Activated naive CD4-positive, alpha-beta T cell (primary cell): ENCODE measurements at places on chromosomes 2 and 18.

DNA sequence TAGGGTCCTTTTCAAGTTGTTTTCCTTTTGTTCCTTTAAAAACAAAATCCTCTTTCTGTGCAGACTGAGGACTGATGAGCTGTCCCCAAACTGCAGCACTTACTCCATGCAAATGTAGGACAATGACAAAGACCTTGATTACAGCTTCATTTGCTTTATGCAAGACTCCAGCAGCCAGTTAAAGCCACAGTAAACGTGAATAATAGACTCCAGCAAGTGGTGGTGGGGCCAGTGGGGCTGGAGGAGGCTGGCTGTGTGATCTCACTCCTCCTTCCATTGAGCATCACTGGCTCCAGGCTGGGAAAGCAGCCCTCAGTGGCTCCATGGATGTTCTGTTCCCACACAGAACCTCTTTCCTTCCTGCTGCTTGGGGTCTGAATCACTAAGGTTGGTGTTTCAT lies 306.0 kb upstream of the CELF4 start:
- DNase-seq = no peak

DNA sequence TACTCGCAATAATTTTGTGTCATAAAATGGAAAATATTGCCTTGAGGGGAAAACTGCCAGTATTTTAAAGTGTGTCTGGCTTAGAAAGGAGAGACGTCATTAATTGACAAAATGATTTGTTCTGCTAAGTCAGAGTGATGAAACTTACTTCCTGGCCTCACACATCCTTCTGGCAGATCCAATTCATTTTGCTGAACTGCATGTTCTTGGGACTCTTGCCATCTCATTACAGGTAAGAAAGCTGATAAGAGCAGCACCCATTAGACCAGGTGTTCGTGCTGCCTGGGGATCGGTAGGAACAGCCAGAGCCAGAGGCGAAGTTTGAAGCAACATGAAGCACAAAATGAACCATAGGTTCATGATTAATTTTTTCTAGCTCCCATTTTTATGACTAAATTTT lies 38.0 kb downstream of the KCNE4 start:
- DNase-seq = no peak

GRCh38 chr2:3739313-3739712 lies 35.9 kb downstream of the DCDC2C start:
- no peak for DNase-seq

DNA sequence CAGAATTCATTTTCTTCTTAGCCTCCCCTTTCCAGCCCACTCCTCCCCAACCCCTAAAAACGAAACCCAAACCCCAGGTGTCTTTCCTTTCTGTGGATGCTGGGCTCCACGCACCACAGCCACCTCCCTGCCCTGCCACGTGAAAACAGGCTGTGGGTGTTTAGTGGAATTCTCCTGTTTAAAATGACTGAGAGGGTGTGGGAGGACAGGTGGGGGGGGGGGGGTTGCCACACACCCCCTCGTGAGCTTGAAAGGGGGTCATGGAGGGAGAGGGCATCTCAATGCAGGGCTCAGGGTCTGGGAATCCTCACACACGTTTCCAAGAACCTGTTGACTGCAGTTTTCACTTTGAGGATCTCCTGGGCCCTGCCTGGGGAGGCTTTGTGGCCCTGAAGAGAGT lies 110.3 kb downstream of the FAM210A start:
- DNase-seq = no peak
